ENCODE measurements at places on chromosomes 6 and 20. TPM values are rescaled to one million over a fixed set of nuclear protein-coding genes. Genes with fewer than 3 reads are reported as not detected.
A peak's percentile ranks its signal among the peaks of the same experiment; 100 is the strongest.

XKR7 gene
- total RNA-seq: not detected

MCM3 gene
- total RNA-seq: 180 TPM

GRCh38 chr6:39300739-39301138 is 13.5 kb downstream of the KCNK17 start:
- DNase-seq: no peak

VAPB gene
- total RNA-seq: 32.8 TPM

GRCh38 chr6:108847738-108848115 is 495 bp upstream of the ARMC2 start:
- no peak for DNase-seq

- DNase-seq: no peak
Observed at GRCh38 chr20:20683481-20684321, 28.7 kb downstream of the RALGAPA2 start.

DNA sequence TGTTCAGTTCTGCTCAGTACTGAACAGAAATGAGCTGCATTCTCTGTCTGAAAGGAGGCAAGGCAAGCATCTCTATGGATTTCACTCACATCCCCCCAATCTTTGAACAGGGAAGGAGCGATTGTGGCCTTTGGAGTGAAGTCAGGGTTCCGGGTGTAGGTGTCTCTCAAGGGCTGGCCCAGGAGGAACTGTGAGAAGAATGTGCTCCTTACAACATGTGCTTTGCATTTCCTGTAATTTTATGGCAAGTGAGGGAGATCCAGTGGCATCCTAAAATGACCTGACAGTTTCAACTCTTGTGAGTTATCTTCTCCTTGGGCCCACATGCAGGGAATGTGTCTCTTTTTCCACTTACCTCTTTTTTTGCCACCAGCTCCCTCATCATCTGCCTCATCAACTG is 63.0 kb upstream of the RIN2 start:
- no peak for DNase-seq

CCN5 gene
- total RNA-seq: not detected

DNA sequence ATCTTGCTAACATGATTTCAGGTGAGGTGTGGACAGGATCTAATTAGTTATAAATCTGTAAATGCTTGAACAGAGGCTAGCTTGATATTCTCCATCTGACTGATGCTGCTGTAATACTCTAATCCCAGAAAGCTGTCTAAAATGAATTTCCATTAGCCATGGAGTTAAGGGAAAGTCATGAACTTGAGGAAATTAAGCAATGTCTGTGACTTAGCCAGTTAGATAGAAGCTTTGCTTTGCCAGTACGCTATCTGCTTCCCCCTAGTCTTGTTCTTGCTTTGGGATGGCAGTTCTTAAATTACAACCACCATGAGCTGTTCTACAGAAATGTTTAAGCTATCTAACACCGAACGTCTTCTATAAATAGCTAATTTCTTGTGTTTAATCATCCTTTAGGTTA is 195.7 kb downstream of the PRL start:
- no peak for DNase-seq

DNA sequence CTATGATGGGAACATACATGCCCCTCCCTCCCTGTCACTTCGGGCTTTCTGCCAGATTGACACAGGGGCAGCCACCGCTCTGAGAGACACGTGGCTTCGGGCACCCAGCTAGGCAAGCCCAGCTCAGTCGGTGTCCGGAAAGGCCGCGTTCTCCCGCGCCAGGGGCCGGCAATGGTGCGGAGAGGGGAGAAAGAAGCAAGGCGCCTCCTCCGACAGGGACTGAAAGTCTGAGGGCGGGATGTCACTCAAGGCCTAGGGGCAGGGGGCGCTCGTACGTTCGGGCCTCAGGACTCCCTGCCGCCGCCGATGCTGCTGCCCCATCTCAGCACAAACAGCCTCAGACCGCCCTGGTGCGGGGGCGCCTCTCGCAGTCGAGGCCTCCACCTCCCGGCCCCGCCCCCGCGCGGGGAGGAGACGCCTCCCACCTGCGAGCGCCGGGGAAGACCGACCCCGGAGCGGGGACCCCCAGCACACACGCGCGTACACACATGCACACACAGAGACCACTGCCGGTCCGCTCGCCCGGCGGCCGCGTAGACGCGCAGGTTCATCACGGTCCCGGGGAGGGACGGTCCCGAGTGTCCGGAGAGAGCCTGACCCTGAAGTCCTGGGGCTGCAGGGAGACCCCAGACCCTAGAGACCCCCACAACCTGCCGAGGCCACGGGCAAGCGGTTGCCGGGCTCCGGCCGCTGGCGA is 1.9 kb downstream of the GRM4 start:
- DNase-seq: peak; percentile 53

GRCh38 chr6:112149236-112149635 is 61.8 kb downstream of the FAM229B start:
- no peak for DNase-seq

GRCh38 chr6:36659271-36659670 is 19.2 kb upstream of the CDKN1A start:
- no peak for DNase-seq

DNA sequence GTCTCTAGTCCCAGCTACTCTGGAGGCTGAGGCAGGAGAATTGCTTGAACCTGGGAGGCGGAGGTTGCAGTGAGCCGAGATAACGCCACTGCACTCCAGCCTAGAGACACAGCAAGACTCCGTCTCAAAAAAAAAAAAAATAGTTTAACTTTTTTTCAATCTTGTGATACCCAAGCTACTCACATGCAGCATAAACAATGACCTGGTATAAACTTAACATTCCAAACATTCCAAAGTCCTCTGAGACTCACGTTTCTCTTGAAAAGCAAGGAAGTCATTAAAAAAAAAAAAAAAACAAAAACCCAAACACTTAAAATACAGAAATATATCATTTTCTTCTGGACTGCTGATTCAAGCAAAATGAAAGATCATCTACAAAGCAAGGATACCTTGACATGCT is 14.3 kb downstream of the CRNKL1 start:
- DNase-seq: no peak

DNA sequence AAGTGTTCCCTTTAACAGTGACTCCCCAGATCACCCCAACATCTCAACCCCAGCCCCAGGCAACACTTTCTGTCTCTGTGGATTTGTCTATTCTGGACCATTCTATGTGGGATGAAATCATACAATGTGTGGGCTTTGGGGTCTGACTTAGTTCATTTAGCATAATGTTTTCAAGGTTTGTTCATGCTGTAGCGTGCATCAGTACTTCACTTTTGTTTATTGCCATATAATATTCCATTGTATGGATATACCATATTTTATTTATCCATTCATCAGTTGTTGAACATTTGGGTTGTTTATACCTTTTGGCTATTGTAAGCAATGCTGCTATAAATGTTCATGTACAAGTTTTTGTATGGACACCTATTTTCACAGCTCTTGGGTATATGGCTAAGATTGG is 31.0 kb downstream of the FOXF2 start:
- no peak for DNase-seq

GRCh38 chr20:14672066-14672465 is 334.7 kb upstream of the FLRT3 start:
- no peak for DNase-seq

FAM209B gene
- total RNA-seq: 1.1 TPM

- no peak for DNase-seq
Observed at GRCh38 chr6:11337306-11337705, 104.8 kb upstream of the NEDD9 start.

- DNase-seq: no peak
Observed at GRCh38 chr20:31820228-31820627, 1.1 kb downstream of the MYLK2 start.

DNA sequence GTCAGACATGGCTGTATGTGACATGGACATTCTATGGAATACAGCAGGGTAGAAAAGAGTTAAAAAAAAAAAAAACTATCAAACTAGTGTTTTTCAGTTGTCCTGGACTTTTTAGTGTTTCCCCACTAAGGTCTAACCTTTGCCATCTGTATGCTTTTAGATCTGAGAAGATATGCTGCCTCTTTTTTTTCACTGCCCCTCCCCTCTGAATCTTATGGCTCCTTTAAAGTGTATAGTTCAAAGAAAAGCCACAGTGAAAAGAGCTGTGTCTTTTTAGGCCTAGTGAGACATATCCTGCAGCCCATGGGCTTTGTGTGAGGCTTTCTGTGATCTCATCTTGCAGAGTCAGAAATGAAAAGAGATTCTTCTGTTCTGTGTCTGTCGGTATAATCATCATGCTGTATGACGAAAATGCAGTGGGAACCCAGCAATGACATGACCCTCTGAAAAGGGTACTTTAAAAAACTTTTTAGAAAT is 29.3 kb downstream of the ADGRG6 start:
- DNase-seq: no peak

GRCh38 chr6:167502471-167502870 is 177.6 kb downstream of the TTLL2 start:
- DNase-seq: no peak

FNDC1 gene
- not detected for total RNA-seq

DNA sequence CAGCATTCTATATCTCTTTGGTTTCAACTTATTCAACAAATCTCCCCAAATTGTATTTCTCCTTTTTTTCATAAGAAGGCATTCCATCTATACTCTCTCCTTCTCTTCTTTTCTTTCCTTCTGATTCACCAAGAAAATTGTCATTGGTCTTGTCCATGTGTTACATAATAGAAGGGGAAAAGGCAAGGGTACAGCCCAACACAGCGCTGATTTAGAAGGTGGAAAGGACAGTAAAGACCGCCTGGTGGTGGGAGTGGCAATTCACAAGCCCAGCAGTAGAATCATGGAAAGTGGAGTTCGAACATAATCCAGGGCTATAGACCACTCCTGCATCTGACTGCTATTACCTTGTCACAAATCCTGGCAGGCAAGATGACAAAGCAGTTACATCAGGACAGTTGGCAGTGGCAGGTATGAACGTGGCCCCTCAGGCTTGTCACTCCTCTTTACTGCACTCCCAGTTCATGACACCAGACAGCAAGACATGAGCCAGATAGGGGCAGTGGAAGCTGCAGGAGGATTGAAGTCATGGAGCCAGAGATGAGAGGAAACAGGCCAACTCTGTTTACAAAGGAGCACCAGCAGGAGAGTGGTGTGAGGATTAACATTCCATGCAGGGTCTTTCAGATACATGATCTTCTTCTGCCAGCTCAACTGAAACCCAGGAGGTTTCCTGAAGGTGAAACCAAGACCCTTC is 2.1 kb upstream of the TNFAIP3 start:
- DNase-seq: no peak

GRCh38 chr6:16375206-16375605 is 136.8 kb downstream of the GMPR start:
- no peak for DNase-seq

- DNase-seq: no peak
Observed at GRCh38 chr20:61976644-61977418, 88.8 kb downstream of the TAF4 start.

DNA sequence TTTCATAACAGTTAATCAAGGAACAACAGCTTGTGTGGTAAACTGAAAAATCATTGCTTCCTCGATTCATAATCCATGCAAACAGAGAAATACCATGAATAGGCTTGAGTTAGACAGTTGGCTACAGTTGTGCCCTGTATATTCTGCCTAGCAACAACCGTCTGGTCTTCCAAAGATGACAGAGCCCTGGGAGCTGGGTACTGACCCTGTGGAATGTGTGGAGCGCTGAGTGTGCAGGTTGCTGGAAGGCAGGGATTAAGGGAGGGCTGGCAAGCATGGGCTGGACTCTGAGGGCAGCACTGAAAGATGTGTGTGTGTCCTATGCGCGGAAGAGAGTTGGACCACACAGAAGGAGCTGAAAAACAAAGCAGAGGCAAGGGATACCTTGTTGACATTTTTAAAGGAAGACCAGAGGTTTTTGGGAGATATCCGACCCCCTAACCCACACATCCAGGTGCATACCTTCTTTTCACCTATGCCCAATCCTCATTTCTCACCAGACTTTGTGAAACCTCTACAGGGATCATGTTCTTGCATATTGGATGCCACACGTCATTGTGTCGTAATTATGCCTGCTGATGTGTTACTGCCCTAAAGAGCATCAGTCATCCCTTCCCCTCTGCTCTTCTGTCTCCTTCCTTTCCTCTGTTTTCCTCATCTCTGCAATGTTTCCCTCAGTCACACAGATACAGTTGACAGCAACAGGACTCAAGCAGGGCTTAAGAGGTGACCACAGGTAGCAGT is 58.2 kb upstream of the VGLL2 start:
- DNase-seq: no peak

- no peak for DNase-seq
Observed at GRCh38 chr20:47724910-47725247, 60.4 kb downstream of the SULF2 start.

All from activated naive CD8-positive, alpha-beta T cell treated with anti-CD3 and anti-CD28 coated beads, Interleukin-2, amount 10 ng/mL, durations not matched to agents 7 days and 5 days (primary cell).